Small intestine (tissue), 16 donors: ENCODE measurements at places on chromosomes 5 and 9.

DNA sequence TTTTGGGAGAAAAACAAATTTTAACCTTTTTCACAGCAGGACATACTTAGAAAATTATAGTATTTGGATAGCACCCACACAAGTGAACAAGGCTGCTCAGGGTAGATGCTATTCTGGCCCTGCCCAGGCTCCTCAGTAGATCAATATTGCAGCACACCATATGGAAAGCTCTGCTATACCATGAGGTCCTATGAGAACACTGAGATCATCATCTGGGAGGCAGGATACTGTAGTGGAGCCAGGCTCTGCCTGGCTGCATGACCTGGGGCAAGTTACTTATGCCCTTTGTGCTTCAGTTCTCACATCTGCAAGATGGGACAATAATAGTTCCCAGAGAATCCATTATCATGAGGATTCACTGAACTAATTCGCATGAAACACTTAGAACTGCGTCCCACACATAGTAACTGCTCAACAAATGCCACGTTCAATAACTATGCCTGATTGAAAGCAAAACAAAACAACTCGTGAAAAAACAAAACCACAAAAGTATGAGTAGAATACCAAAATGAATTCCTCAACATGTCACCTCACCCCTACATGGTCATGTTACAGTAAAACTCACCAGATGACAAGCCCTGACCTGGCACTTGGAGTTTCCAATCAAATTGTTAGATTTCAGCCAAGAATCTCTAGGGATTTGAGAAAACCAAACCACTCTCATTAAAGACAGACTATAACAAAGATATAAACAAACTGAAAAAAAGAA is 31.9 kb downstream of the ARSB start:
- no peak for DNase-seq
- no peaks in the 10 kb centered on the region for H3K36me3 ChIP-seq
- no peak overlapping the region for H3K4me3 ChIP-seq
- no peaks in the 10 kb centered on the region for H3K4me1 ChIP-seq
- H3K27ac ChIP-seq = no peak overlapping the region

DNA sequence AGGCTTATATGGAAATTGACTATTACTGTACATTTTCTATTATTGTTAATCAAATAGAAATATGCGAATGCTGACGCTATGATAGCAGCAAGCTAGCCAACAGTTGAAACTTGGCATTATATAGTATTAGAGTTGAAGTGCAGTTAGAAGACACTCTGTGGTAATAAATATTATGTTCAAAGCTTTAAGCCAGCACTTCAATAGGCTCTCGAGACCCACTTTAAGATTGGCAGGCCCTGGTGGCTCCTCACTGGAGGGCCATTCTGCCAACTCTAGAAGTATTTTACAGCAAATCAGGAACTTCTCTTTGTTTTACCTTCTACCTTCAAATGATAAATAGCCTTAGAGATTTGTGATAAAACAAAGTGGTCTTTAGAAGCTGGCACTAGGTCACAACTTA is 2029.0 kb upstream of the WWC1 start:
- H3K4me3 ChIP-seq = no peak overlapping the region
- no peaks in the 10 kb centered on the region for H3K27me3 ChIP-seq
- no peak overlapping the region for H3K27ac ChIP-seq
- DNase-seq = no peak
- H3K4me1 ChIP-seq = no peaks in the 10 kb centered on the region
- H3K36me3 ChIP-seq = no peaks in the 10 kb centered on the region

DNA sequence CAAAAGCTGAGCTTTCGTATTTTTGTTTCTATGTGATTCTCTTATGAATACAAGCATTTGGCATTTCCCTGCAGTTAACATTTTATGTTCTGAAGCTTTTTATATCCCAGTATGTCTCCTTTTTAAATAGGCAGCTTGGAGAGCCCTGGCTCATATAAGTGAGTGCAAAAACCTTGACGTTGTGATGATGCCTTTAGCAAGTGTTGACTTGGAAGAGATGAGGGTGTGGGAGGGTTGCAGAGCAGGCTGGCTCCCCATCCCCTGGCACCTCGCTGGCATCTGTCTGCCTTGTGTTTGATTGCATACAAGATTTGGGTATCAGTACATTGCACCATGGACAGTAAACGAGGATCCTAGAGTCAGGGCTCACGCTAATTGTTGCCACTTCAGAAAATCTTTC is 42.1 kb upstream of the DIRAS2 start:
- no peaks in the 10 kb centered on the region for H3K36me3 ChIP-seq
- no peaks in the 10 kb centered on the region for H3K27me3 ChIP-seq
- H3K4me1 ChIP-seq = no peaks in the 10 kb centered on the region
- H3K27ac ChIP-seq = no peak overlapping the region
- no peak for DNase-seq
- H3K4me3 ChIP-seq = no peak overlapping the region

DNA sequence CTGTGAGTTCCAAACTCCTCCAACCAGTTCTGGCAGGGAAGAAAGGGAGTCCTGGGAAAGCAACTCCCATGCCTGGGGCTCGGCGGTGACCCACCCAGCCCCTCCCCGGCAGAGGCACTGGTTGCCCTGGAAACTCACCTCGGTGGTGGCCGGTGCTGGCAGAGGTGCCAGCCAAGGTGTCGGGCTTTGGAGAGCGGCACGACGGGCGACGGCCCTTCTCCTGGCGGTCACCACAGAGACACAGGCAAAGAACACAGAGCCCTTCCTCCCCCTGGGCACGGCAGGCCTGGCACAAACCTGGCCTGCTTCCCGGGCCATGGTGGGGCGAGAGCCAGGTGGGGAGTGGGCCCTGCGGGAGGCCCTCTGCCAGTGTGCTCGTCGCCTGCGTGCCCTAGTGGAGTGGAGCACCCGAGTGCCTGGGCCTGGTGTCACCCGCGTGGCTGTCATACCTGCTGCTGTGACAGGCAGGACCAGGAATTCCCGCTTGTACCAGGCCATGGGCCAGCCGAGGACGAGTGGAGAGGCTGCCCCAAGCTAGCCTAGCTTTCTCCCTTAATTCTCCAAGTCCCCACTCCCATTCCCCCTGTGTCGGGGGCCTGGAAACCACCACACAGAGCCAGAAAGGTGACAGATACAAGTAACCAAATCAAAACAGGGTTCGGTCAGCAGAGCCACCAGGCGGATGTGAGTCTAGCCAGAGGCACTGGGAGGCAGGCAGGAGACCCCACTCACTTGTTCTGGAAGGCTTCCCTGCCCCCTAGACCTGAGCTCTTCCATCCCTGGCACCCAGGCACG is 8.2 kb upstream of the RALGDS start:
- H3K4me3 ChIP-seq = no peak overlapping the region
- no peak for DNase-seq
- H3K27ac ChIP-seq = no peak overlapping the region
- peaks cover 65% of the 10 kb centered on the region for H3K36me3 ChIP-seq

DNA sequence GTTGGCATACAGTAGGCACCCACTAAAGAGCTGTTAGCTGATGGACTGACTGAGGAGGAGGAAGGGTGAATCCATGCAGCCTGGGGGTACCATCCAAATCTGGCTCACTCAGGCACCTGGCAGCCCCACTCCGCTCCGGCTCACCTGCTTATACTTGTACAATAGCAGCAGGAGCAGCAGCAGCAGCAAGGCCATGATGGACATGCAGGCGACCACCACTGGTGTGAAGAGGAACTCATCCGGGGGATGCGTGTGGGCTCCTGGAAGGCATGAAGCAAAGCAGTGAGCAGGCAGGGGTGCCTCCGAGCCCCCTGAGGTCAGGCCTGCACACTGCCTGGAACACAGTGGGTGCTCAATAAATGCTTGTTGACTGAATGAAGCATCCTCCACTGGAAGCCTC is 18.3 kb downstream of the CSF1R start:
- no peaks in the 10 kb centered on the region for H3K4me1 ChIP-seq
- H3K27ac ChIP-seq = no peak overlapping the region
- no peak for DNase-seq

DNA sequence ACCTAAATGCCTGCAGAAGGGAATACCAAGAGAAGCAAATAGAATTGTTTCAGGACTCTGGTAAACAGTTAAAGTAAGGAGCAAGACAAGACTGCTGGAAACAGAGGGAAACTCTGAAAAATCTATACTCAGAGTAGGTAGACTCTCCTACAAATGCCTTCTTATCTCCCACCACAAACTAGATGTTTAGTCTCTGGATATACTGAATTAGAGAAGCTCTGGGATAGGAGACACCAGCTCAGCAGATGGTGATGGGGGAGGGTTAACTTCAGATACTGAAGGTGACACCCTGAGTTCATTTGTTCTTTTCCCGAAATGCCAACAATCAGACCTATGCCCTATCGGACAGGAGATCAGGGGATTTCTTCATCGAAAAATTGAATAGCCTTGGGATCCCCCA is 54.1 kb upstream of the CHD1 start:
- H3K27ac ChIP-seq = no peak overlapping the region
- H3K4me1 ChIP-seq = no peaks in the 10 kb centered on the region
- no peaks in the 10 kb centered on the region for H3K27me3 ChIP-seq
- no peaks in the 10 kb centered on the region for H3K36me3 ChIP-seq
- DNase-seq = no peak
- H3K4me3 ChIP-seq = no peak overlapping the region

DNA sequence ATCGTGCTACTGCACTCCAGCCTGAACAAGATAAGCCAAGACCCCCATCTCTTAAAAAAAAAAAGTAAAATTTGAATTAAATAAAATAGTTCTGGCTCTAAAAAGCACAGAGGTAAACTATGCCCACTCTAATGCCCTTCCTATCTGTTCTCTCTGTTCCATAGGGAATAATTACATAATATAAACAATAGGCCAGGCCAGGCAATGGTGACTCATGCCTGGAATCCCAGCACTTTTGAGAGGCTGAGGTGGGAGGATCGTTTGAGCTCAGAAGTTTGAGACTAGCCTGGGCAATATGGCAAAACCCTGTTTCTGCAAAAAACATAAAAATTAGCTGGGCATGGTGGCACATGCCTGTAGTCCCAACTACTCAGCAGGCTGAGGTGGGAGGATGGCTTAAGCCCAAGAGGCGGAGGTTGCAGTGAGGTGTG is 47.4 kb downstream of the MYO10 start:
- no peaks in the 10 kb centered on the region for H3K36me3 ChIP-seq
- peaks cover 7% of the 10 kb centered on the region for H3K4me1 ChIP-seq
- no peaks in the 10 kb centered on the region for H3K27me3 ChIP-seq
- no peak overlapping the region for H3K27ac ChIP-seq
- DNase-seq = peak; percentile 69

GRCh38 chr9:30628915-30629567 is 1755.4 kb upstream of the ACO1 start:
- peak; percentile 47 for DNase-seq
- H3K4me3 ChIP-seq = no peak overlapping the region
- no peak overlapping the region for H3K27ac ChIP-seq

GRCh38 chr5:15887093-15887492 is 292.5 kb downstream of the MARCHF11 start:
- peak; percentile 11 for DNase-seq
- H3K27ac ChIP-seq = no peak overlapping the region
- no peaks in the 10 kb centered on the region for H3K36me3 ChIP-seq
- H3K4me3 ChIP-seq = no peak overlapping the region

- H3K27me3 ChIP-seq = no peaks in the 10 kb centered on the region
- H3K4me1 ChIP-seq = no peaks in the 10 kb centered on the region
- DNase-seq = no peak
- peaks cover 25% of the 10 kb centered on the region for H3K36me3 ChIP-seq
- H3K4me3 ChIP-seq = no peak overlapping the region
These were observed 21.5 kb downstream of the MVB12B start for GRCh38 chr9:126347911-126348760.

DNA sequence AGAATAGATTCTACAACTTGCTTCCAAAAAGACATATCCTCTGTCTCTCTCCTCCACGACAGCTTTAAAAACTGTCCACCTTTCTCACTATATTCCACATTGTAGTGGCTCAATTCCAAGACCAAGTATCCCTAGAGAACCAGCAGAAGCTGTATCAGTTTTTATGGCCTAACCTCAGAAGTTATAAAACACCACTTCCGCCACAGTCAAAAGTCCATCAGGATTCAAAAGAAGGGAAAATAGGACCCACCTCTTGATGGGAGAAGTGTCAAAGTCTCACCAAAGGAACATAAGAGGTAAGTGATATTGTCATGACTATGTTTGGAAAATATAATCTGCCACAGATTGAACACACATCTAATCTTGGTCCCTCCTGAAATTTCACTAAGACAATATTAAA is 299.2 kb upstream of the RGMB start:
- no peaks in the 10 kb centered on the region for H3K27me3 ChIP-seq
- no peaks in the 10 kb centered on the region for H3K4me1 ChIP-seq
- peak; percentile 75 for DNase-seq

- H3K27me3 ChIP-seq = no peaks in the 10 kb centered on the region
- no peak for DNase-seq
- no peak overlapping the region for H3K4me3 ChIP-seq
These were observed 225.5 kb downstream of the NDUFS4 start for GRCh38 chr5:53785924-53786323.

GRCh38 chr9:26727471-26727870 is 165.1 kb downstream of the CAAP1 start:
- H3K36me3 ChIP-seq = no peaks in the 10 kb centered on the region
- no peaks in the 10 kb centered on the region for H3K4me1 ChIP-seq
- H3K27me3 ChIP-seq = peaks cover 6% of the 10 kb centered on the region
- no peak overlapping the region for H3K4me3 ChIP-seq
- no peak for DNase-seq

GRCh38 chr9:111955048-111955447 is 58.4 kb downstream of the UGCG start:
- H3K27me3 ChIP-seq = no peaks in the 10 kb centered on the region
- DNase-seq = peak; percentile 39
- no peak overlapping the region for H3K4me3 ChIP-seq
- no peak overlapping the region for H3K27ac ChIP-seq
- peaks cover 2% of the 10 kb centered on the region for H3K4me1 ChIP-seq

GRCh38 chr9:97478301-97478981 is 23.0 kb upstream of the TMOD1 start:
- no peaks in the 10 kb centered on the region for H3K27me3 ChIP-seq
- no peaks in the 10 kb centered on the region for H3K4me1 ChIP-seq
- H3K36me3 ChIP-seq = peaks cover 13% of the 10 kb centered on the region
- DNase-seq = peak; percentile 48
- no peak overlapping the region for H3K4me3 ChIP-seq

GRCh38 chr5:124342584-124342983 is 403.9 kb downstream of the ZNF608 start:
- no peaks in the 10 kb centered on the region for H3K36me3 ChIP-seq
- H3K27ac ChIP-seq = no peak overlapping the region
- DNase-seq = no peak
- no peaks in the 10 kb centered on the region for H3K4me1 ChIP-seq
- no peak overlapping the region for H3K4me3 ChIP-seq
- H3K27me3 ChIP-seq = no peaks in the 10 kb centered on the region

GRCh38 chr5:14699807-14700400 is 35.4 kb downstream of the OTULIN start:
- H3K4me1 ChIP-seq = no peaks in the 10 kb centered on the region
- no peak overlapping the region for H3K4me3 ChIP-seq
- no peak overlapping the region for H3K27ac ChIP-seq
- peaks cover 9% of the 10 kb centered on the region for H3K36me3 ChIP-seq

GRCh38 chr9:134346151-134346550 is 19.9 kb downstream of the RXRA start:
- H3K27me3 ChIP-seq = no peaks in the 10 kb centered on the region
- peaks cover 9% of the 10 kb centered on the region for H3K4me1 ChIP-seq
- H3K27ac ChIP-seq = no peak overlapping the region
- H3K36me3 ChIP-seq = no peaks in the 10 kb centered on the region

GRCh38 chr5:104541141-104541785 is 978.7 kb upstream of the NUDT12 start:
- no peaks in the 10 kb centered on the region for H3K27me3 ChIP-seq
- no peak for DNase-seq
- H3K4me3 ChIP-seq = no peak overlapping the region
- H3K36me3 ChIP-seq = no peaks in the 10 kb centered on the region
- H3K27ac ChIP-seq = no peak overlapping the region
